ENCODE measurements at places on chromosomes 13 and 19.

GRCh38 chr19:14183741-14184350, 22.1 kb downstream of the ADGRL1 start:
- DNase-seq = no peak

DNA sequence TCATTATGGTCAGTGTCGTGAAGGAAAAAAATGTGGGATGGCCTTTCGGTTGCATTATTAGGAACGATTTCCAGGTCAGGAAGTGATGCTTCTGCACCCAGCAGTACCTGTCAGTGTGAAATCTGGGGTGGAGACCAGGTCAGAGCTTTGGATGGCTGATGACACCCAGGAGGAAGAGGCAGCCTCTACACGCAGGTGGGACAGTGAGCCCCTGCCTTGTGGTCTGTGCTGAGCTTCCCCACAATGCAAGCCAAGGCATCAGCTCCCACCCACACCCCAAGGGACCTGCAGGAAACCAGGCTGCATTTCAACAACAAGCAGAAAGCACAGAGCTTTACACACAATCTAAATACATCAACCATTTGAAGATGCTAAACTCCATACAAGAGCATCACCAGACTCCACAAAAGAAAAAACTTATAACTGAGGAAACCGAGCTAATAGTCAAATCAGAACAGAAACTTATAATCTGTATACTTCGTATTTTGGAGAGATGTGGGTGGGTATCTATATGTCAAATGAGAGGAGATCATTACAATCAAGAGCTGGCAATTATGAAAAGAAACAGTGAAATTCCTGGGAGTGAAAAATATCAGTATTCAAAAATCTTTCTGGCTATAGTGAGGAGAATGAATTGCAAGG, 130.1 kb downstream of the ZDHHC20 start:
- DNase-seq = no peak

DNA sequence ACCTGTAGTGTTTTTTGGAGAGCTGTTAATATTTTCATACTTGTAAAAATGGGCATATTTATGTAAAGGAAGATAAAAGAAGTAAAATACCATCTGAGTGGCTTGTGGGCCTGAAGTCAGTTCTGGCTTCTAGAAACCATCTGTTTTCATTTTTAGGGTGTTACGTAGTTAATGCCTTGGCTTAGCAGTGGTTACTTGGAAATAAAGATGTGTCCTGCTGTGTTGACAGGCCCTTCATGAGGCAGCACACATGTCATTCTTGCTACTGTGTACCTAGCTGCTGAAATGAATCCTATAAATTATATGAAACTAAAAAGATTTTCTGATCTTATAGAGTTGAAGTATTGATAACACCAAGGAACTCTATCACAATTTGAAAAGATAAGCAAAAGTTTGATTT, 16.0 kb downstream of the ILF3 start:
- DNase-seq = no peak

DNA sequence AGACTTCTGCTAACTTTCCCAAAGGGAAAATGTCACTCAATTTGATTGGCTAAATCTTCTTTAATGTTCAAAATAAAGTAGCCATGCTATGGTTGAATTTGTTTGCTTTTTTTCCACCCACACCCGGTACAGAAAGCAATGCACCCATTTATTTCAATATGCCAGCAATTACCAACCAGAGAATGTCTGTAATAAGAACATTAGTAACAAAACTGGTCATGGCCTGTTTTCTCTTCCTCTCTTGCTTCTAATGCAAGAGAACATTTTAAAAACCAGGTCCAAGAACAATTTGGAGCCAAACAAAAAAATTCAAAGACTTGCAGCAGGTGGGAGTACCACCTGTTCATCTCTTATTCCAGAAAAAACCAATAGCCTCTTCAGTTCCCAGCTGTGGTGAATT, 1108.8 kb upstream of the PCDH20 start:
- no peak for DNase-seq

GRCh38 chr13:111225810-111226546, 94.5 kb upstream of the TEX29 start:
- DNase-seq = no peak

DNA sequence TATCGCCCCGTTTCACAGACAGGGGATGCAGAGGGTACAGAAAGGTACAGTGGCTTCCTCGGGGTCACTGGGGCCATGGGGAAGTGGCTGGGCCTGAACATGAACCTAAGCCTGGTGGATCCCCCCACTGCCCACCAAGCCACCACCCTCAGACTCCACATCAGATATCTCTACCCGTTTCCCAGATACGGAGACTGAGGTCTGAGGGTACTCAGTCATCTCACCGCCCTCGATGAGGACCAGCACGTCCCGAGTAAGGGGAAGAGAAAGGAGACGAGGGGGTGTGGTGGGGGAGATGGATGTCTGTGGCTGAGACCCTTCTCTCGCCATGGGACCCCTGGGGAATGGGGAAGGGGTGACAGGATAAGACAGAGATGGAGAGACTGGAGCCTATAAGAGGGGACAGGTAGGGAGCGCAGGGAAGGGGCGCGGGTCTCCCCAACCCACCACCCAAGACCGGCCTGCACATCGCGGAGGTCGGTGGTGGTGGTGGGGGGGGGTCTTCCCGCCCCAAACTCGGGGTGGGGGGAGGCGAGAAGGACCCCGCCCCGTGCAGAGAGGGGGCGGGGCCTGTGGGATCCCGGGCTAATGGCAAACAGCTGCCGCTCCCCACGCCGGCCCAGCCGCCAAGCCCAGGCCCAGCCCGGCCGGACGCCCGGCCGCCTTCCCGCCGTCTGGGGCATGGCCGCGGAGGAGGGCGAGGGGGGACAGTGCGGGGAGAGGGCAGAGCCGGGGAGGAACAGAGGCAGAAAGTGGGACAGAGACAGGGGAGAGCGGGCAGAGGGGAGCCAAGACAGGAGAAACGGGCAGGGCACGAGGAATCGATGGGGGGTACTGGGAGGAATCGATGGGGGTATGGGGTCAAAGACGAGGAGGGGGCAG, 698 bp downstream of the KANK2 start:
- peak; percentile 61 for DNase-seq

- DNase-seq = no peak
Measured at GRCh38 chr13:27161423-27161822, 10.2 kb downstream of the USP12 start.

DNA sequence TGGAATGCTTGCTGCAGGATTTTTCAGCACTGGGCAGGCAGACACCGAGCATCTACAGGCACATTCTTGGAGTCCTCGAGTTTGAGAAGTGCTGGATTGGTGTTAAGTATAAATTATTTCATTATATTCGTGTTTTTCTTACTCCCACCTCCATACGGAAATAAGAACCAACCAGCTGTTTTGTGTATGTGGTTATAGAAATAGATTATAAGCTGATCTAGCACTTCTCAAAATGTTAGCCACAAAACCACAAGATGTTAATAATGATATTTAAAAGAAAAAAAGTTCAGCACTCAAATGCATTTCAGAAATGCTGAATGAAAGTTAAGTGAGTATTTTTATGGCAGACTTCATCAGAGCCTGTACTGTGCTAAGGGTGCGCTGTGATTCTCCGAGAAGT, 24.0 kb upstream of the TEX29 start:
- DNase-seq = no peak

DNA sequence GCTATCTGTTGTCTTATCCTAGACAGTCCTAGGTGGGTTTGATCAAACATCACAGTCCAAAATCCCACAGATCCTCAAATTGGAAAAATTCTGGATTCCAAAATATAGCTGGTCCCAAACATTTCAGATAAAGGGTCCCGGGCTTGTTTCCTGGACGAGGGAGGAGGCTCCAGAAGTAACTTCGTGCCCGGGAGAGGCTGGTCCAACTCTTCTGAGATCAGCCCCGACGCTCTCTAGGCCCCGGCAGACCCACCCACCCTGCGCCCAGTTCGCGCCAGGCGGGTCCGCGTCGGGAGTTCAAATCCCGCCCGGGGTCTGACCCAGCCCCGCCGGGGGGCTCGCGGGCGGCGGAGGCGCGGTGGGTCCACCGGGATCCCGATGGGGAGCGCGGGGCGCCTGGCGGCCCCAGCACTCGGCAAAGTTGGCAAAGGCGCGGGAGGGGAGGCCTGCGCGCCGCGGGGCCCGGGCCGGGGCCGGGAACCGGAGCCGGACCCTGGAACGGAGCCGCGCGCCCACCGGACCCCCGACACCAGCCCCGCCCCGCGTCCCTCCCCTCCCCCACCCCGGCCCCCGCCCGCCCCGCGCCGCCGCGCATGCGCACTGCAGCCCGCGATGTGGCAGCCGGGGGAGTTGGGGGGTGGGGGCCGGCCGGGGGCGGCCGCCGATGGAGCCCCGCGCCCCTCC, 513 bp downstream of the MIER2 start:
- DNase-seq = peak; percentile 48

DNA sequence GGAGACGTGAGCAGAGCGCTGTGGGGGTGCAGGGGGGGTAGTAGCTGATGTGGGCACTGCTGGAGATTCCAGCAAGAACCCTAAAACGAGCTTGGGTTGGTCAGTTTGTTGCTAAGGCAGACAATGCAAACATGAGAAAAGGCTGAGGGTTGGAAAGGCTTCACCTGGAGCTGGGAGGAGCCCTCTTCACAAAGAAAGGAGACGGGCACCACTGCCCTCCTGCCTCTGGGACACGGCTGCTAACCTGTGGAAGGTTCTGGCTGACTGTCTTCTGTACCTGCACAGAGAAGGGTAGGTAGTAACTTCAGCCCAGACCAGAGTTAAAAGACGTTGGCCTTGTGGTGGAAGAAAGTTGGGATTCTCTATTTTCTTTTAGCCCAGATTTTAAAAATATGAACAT, 108.7 kb downstream of the SUCLA2 start:
- DNase-seq = no peak

DNA sequence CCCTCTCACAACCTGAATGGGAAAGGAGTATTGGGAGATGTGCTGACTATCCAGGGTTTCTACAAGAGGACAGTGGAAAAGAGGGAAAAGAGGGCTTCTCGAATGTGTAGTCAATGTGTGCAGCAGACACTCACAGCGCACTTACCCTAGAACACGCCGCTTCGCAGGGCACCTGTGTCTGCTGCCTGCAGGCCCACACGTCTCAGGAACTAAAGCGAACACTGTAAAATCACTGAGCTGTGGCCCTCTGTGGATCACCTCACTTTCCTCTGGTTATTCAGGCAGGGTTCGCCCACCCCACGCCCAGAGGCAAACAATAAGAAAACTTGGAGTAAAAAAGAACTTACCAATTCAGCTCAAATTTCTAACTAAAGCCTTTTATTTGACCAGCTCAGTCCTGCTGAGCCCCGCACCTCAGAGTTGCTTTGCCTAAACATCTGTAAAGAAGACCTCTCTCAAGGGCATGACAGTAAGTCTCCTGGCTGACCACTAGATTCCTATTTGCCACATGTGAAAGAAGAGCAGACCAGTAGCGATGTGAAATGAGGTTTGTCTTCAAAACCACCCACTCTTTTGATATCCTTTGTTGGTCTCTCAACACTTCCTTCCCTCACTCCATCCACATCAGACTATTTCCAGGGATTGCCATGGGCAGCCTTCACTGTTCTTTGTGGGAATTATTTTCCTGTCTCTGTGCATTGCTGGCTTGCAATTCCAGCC, 19.3 kb upstream of the DOCK9 start:
- no peak for DNase-seq

DNA sequence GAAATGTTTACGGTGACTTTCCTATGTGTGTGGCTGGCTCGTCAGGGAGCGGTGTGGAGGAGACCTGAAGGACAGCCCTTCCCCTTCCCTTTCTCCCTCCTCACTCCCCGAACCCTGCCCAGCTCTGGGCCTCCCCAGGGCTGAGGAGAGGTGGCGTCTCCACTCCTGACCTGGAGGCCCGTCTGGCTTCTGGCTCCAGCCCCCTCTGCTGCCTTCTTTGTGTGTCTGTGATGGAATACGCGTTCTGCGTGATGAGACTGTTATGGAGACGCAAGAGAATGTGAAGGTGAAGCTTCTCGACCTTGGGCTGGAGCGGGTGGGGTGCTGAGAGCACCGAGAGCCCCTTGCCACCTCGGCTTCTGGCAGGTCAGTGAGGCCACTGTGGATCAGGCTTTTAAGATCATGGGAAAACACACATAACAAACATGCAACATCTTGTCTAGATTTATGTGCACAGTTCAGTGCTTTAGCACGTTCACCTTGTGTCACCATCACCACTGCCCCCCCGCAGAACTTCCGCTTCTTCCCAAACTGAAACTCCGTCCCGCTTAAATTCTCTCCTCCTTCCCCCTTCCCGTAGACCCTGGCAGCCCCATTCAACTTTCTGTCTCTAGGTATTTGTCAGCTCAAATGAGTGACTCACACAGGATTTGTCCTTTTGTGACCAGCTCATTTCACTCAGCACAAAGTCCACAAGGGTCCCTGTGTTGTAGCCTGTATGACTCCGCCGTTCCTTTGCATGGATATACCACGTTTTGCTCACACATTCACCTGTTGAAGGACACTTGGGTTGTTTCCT, 24.7 kb downstream of the ATP11A start:
- peak; percentile 28 for DNase-seq

DNA sequence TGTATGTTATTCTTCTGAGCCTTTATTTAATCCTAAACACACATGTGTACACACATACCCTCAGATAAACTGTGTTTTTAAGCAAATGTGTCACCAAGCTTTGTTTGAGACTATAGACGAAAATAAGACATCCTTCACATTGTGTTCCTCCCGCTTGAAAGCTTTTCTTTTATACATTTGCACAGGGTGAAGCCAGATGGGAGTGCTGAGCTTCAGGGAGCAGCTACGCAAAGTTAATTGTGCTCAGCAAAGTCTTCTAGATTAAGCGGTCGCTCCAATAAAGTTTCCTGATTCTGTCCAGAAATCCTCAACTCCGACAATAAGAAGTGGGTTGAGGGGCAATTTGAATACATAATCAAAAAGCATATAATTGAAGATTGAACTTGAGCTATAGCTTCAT, 117.2 kb upstream of the ARGLU1 start:
- no peak for DNase-seq

DNA sequence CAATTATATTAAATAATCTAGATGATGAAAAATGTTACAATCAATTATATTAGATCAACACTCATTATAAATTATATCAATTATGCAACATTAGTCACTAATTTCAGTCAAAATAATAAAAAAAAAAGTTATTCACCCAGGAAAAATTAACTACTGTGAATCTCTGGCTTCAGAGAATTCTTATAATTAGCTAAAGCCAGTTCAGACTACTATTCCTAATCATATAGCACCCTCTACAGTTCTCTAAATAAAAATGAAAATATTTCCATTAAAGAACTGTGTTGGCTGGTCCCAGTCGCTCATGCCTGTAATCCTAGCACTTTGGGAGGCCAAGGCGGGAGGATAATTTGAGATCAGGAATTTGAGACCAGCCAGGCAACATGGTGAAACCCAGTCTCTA, 33.0 kb downstream of the XPO4 start:
- peak; percentile 32 for DNase-seq

DNA sequence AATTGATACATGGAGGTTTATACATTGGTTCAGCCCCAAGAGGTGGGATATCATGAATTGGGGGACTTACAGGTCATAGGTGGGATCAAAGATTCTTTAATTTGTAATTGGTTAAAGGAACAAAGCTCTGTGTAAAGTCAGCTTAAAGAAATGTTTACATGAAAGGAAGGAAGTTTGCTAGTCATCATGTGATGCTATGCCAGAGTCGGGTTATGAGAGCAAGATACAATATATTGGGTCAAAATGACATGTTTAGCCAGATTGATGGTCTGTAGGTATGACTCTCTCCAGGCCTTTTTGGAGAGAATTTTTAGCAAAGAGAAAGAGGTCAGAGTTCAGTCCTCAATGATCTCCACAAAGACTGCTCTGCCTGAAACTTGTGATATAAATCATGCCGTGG, 5.3 kb upstream of the CYSLTR2 start:
- DNase-seq = no peak

Measured in ELR (cell line).